ENCODE measurements at places on chromosomes 13 and 19.

GRCh38 chr13:68160466-68160865 is 930.3 kb upstream of the PCDH9 start:
- no peak for DNase-seq

DNA sequence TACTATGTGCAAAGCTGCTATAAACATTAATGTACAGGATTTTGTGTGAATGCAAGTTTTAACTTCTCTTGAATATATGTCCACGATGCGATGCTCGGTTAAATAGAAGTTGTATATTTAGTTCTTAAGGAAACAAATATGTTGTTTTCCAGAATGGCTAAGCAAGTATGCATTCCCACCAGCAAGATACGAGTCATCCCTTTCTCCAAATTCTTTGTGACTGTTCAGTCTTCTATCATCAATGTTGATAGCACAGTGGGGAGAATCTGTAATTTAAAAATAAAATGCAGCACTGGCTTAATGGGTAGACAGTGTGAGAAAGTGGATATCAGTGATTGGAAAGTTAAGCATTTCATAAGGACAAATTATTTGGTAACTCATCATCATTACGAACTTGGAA is 1340.8 kb downstream of the PCDH9 start:
- no peak for DNase-seq

DNA sequence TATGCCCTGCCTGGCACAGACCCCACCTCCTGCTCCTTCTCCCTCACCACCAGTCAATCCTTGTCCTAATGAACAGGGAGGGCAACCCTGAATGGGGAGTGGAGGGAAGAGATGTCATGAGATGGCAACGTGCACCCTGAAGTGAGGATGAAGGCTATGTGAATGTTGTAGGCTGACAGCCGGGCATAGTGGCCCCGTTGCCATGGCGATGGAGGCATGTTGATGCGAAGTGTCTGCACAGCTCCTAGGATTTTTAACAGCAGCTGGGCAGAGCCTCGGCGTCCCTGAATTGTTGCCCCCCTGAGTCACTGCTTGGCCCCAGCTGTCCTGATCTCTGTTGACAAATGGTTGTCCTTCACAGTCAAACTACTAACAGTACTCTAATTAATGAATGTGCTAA is 4.8 kb upstream of the ALOX5AP start:
- DNase-seq: peak; percentile 63

GRCh38 chr13:50244713-50245574 is 229.7 kb downstream of the KCNRG start:
- peak; percentile 5 for DNase-seq

DNA sequence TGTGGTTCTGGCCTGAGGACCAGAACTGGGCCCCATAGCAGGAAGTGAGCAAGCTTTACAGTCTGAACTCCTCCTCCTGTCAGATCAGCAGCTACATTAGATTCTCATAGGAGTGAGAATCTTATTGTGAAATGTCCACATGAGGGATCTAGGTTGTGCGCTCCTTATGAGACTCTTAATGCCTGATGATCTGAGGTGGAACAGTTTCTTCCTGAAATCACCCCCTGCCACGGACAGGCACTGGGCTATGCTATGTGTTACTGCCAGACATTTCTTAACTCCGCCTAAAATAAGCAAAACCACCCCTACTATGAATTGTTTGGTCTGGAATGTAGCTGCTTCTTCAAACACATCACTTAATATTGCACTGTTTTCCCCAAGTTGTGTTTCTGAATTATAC is 4.6 kb downstream of the FBXL3 start:
- no peak for DNase-seq

DNA sequence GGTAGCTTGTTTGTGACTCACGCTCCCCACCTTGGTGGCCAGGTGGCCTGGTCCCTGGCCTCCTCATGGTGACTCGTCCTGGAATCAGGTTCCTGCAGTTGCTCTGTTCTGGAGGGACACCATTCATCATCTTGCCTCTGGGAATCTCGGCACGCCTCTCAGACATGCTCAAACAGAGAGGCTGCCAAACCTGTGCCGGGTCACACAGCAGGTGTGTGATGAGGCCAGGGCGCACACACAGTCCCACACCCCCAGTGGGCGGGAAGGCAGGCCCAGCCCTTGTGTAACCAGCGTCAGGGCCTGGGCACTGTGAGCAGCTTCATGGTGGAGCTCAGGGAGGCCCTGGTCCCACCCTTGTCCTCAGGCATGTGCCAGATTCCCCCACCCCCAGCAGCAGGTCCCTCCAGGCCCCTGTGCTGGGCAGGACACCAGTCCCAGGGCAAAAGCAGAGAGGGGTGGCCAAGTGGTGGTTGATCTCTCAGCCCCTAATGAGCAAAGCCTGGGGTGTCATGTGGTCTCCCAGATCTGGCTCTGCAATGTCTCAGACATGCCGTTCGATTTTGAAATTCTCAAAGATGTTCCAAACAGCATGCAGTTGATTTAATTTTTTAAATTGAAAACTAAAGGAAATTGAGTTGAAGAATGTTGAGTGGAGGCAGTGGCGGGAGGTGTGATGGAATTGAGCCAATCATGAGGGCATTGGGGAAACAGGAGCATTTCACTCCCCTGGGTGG is 12.1 kb downstream of the CEBPA start:
- no peak for DNase-seq

GRCh38 chr19:48636859-48637448 is at the start of gene DBP:
Gene DBP (minus strand): TSS chr19:48637379. CDS start chr19:48636994, 385 bp downstream.
- no peak for DNase-seq

- no peak for DNase-seq
Measured at GRCh38 chr13:80533175-80533574, 192.2 kb upstream of the SPRY2 start.

GRCh38 chr19:8174706-8175105 is 25.3 kb upstream of the FBN3 start:
- no peak for DNase-seq

DNA sequence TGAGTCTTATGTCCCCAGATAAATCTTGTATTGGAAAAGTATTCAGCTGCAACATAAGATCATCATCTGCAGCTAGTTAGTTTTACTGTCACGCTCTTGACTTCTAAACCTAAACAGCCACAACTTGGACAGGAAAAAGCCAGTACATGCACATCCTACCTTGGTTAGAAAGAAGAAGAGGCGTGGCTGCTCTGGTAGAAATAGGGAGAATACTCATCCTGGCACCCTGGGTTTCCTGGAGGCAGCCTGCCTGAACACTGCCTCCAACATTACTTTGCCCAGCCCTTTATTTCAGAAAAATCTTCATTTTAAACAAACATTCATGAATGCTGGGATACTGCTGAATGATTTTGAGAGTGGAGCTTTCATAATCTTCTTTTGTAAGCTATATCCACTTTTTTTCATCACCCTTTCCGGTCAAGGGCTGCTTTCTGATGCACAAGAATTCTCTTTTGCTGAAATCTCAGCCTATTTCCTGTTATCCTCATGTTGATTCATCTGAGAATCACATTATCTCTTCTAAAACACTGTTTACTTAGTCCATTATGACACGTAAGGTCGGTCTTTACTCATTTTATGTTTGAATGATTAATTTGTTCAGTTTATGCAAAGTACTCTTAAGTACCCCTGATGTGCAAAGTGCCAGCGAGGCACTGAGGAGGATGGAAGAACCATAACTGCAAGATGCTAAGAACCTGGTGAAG is 55.2 kb downstream of the STARD13 start:
- no peak for DNase-seq

DNA sequence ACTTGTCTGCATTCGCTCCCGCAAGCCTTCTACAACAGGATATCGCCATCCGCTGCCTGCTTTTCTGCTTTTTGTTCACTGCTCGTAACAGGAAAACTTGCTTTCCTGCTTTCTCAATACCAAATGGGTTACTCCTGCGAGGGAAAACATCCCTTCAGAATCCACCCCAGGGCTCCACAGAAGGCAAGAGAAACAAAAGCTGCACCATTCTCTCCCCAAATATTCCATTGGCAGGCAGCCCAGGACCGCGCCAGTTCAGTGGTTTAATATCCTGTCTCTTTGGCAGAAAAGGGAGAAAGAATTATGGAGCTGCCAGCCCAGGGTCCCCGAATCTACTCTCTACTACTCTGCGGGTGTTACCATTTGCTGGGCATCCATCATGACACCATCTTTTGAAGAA is 84.7 kb upstream of the DOCK9 start:
- DNase-seq: no peak

- no peak for DNase-seq
Measured at GRCh38 chr13:51006067-51006845, 96.7 kb downstream of the RNASEH2B start.

DNA sequence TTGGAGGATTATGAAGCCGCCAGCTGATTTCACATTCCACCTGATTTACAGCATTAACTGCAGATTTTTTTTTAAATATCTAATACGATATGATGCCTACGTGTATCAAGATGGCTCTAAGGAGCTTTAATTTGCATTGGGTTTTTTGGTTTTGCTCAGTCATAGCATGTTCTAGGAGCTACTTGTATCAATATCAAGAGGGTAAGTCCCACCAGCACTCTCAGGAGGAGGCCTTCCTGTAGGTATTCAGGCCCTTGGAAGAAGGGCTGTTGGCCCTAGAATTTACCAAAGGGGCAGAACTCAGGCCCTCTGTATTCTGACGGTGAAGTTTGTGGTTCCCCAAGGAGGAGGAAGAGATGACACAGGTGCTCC is 97.2 kb upstream of the IPO5 start:
- DNase-seq: no peak

DNA sequence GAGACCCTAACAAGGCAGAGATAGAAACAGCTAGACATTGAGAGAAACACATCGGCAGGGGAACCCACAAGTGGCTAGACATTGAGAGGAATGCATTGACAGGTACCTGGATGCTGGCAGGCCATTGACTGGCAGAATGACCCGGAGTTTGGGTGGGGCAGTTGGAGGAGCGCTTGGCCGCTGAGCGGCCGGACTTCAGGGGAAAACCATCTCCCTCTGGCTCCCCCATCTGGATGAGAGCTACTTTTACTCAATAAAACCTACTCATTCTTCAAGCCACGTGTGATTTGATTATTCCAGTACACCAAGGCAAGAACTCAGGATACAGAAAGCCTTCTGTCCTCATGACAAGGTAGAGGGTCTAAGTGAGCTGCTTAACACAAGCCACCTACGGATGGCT is 473.4 kb downstream of the SLITRK5 start:
- DNase-seq: no peak

DNA sequence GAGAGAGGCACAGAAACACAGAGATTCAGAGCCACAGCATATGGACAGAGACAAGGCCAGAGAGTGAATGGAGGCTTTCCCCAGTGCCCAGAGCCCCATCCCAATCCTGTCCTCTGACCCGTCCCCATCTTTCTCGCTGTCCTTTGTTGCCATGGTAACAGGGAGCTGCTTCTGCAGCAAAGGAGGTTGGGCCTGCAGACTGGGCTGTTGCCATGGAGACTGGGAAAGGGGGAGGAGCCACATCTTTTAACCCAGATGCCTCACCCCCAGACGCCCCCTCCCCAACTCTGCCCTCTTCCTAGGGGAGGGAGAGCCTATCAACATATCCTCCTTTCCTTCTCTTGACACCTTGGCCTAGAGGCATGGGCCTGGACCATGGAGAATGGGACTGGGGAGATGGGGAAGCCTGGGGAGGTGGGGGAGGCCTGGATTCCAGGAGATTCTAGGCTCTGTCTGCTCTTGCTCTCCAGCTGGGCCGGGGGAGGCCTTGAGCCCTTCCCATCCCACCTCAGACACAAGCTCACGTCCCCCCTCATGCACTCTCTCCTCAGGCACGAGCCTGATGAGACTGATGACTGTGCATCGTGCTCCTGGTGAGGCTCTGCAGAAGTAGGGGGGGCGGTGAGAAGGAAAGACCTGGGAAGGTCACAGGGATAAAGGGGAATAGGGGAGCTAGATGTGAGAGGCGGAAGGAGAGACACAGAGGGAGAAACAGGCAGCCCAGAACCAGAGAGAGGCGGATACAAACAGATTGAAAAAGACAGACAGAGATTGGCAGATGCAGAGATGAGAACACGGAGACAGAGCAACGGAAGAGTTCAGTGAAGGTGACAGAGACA is 2.1 kb upstream of the ATP1A3 start:
- DNase-seq: peak; percentile 89

- DNase-seq: peak; percentile 93
Measured at GRCh38 chr13:112885782-112886268, 83.2 kb upstream of the MCF2L start.

- DNase-seq: peak; percentile 99
Measured at GRCh38 chr19:34677386-34678084, at the start of gene ZNF302. Gene ZNF302 (plus strand): TSS chr19:34677678. CDS start chr19:34678805, 1,127 bp downstream.

GRCh38 chr13:45092663-45093062 is 27.6 kb upstream of the GTF2F2 start:
- no peak for DNase-seq

DNA sequence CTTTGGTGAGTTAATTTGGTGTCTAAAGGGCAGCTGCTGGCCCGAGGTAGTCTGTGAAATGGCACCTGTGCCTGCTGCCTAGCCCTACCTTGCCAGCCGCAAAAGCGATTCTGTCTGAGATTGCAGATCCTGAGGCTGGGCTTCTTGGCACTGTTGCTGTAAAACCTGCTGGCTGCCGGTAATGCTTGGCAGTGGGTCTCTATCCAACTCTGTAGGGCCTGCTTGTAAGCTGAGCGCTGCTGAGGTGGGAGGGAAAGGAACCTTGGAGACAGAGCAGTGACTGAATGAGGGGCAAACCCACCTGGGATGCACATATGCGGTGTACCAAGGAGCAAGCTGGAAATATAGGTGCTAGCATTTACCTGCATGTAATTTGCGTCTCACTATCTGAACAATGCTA is 11.7 kb downstream of the LCP1 start:
- DNase-seq: no peak

DNA sequence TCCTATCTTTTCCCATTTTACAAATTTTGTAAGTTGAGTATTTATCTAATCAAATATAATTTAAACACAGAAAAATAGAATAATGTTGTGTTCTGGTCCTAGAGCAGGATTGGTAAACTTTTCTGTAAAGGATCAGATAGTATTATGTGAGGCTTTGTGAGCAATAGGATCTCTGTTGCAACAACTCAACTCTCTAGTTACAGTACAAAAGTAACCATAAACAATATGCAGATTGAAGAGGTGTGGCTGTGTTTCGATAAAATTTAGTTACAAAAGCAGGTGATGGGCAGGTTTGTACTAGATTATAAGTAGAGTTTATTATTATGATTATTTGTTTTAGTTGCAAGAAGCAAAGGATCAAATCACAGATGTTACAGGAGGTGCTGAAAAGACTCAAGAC is 15.2 kb upstream of the C1QTNF9B start:
- no peak for DNase-seq

- no peak for DNase-seq
Measured at GRCh38 chr13:71912524-71912923, 45.5 kb upstream of the DACH1 start.

GRCh38 chr19:10603873-10604459 is 16.9 kb upstream of the AP1M2 start:
- peak; percentile 42 for DNase-seq

GRCh38 chr13:31468114-31468902 is 268.5 kb downstream of the B3GLCT start:
- DNase-seq: no peak

Data from mesendoderm (in vitro differentiated cells).